ENCODE measurements at places on chromosomes 3 and 15. TPM values are rescaled to one million over a fixed set of nuclear protein-coding genes. Genes with fewer than 3 reads are reported as not detected.

- DNase-seq, result peak; percentile 71
Measured at GRCh38 chr3:112111785-112112402, 21.2 kb downstream of the GCSAM start.

FETUB gene
- total RNA-seq, result not detected

GRCh38 chr3:156694536-156694935 is 20.1 kb downstream of the TIPARP start:
- DNase-seq, result no peak

GRCh38 chr15:70278644-70279043 is 180.9 kb upstream of the TLE3 start:
- no peak for DNase-seq

DNA sequence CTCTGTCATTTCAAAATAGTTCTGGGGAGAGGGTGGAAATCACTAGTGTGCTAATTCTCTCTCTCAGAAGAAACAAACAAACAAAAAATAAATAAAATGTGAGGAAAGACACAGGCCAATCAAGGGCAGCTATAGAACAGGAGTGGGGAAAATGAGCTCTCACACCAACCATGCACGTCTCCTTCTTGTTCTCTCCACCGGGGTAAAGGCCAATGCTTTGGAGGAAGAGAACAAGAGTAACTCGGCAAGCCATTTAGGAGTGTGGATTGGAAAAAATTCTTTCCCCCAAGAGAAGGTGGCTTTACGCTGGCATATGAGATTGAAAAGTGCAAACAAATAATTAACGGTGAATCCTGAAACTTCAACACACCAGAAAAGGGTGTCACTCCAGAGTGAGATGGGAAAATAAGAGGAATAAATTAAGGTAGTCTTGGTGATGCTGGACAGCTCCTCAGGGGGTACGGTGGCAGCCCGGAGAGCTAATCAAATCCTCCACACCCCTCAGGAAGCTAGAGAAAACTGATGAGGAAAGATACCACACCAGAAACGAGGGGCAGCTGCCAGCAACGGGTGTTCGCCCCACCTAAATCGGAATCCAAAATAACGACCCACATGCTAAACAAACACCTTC is 88.0 kb downstream of the RFTN1 start:
- no peak for DNase-seq

DNA sequence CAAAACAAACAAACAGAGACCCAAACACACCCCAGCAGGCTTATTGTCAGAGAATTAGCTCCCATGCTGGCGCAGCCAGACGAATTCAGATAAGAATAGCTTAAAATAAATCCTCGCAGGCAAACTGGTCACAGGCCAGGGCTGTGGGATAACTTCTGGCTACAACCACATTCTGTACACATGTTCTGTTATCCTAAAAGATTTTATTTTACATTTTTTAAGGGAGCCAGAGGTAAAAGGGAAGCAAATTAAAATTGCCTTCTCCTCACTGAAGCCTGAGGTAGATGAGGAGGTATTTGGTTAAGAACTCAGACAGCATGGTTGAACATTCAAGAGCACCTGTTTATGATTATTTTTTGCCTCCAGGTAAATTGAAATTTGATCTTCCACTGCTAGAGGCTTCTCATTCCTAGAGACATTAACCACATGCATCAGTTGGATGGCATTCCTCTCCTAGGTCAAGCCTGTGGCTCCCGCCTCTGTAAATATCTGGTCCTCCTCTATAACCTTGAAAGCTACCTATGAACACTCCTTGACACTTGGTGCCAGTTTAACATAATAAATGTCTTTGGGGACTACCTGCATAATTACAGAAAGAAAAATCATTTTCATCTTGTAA is 190.3 kb downstream of the SATB1 start:
- DNase-seq, result no peak

GALNT15 gene
- total RNA-seq, result 0.91 TPM
